Naive thymus-derived CD4-positive, alpha-beta T cell (primary cell): ENCODE measurements at places on chromosomes 2 and 18. TPM values are rescaled to one million over a fixed set of nuclear protein-coding genes. Genes with fewer than 3 reads are reported as not detected.

Gene AP1S3
- polyA plus RNA-seq = 2.1 TPM

Gene CIB4
- polyA plus RNA-seq = not detected

Gene CTAGE1
- polyA plus RNA-seq = not detected

Gene C2orf76
- 17.1 TPM for polyA plus RNA-seq

Gene EHD3
- 3.8 TPM for polyA plus RNA-seq

Gene CCDC141
- 8.2 TPM for polyA plus RNA-seq

Gene CIDEA
- not detected for polyA plus RNA-seq

Gene DYNAP
- polyA plus RNA-seq = not detected

Gene SH2D6
- polyA plus RNA-seq = not detected

Gene FOXD4L1
- polyA plus RNA-seq = not detected

Gene EVA1A
- polyA plus RNA-seq = 0.52 TPM

Gene HNRNPLL
- polyA plus RNA-seq = 14.1 TPM

Gene UGT1A8
- polyA plus RNA-seq = not detected

Gene CARF
- 4.8 TPM for polyA plus RNA-seq

Gene WDR35
- polyA plus RNA-seq = 1.5 TPM

Gene C2orf80
- polyA plus RNA-seq = not detected

Gene CGREF1
- polyA plus RNA-seq = 0.50 TPM

Gene TEKT4
- polyA plus RNA-seq = not detected

Gene GPC1
- 0.08 TPM for polyA plus RNA-seq

Gene CABYR
- polyA plus RNA-seq = 0.74 TPM

Gene CCBE1
- polyA plus RNA-seq = not detected

Gene DSG2
- 0.56 TPM for polyA plus RNA-seq

Gene LGALSL
- polyA plus RNA-seq = 0.20 TPM

Gene CCDC195
- not detected for polyA plus RNA-seq

Gene ARHGAP15
- polyA plus RNA-seq = 306 TPM

Gene ADD2
- polyA plus RNA-seq = 5.3 TPM

Gene CNOT9
- 13.7 TPM for polyA plus RNA-seq

Gene DYSF
- not detected for polyA plus RNA-seq

Gene IL37
- not detected for polyA plus RNA-seq

Gene NPAS2
- polyA plus RNA-seq = 8.3 TPM

Gene SERPINB5
- not detected for polyA plus RNA-seq

Gene CFC1
- polyA plus RNA-seq = not detected

Gene ADGRF3
- 0.47 TPM for polyA plus RNA-seq

Gene SERPINB2
- polyA plus RNA-seq = not detected

Gene GCG
- not detected for polyA plus RNA-seq

Gene OTOF
- not detected for polyA plus RNA-seq

Gene RAX
- not detected for polyA plus RNA-seq

Gene DSG4
- not detected for polyA plus RNA-seq

Gene SP140
- 11.3 TPM for polyA plus RNA-seq

Gene DPYSL5
- not detected for polyA plus RNA-seq

Gene RAMP1
- 1.9 TPM for polyA plus RNA-seq

Gene DYTN
- not detected for polyA plus RNA-seq

Gene TBR1
- polyA plus RNA-seq = not detected

Gene OXER1
- polyA plus RNA-seq = not detected

Gene DNPEP
- 61.2 TPM for polyA plus RNA-seq

Gene SOWAHC
- polyA plus RNA-seq = 0.16 TPM

Gene SCN7A
- polyA plus RNA-seq = not detected
